HS-5 (cell line): ENCODE measurements at places on chromosomes 16 and 17.

- DNase-seq, result no peak
These were observed 285.2 kb upstream of the N4BP1 start for GRCh38 chr16:48895142-48895541.

DNA sequence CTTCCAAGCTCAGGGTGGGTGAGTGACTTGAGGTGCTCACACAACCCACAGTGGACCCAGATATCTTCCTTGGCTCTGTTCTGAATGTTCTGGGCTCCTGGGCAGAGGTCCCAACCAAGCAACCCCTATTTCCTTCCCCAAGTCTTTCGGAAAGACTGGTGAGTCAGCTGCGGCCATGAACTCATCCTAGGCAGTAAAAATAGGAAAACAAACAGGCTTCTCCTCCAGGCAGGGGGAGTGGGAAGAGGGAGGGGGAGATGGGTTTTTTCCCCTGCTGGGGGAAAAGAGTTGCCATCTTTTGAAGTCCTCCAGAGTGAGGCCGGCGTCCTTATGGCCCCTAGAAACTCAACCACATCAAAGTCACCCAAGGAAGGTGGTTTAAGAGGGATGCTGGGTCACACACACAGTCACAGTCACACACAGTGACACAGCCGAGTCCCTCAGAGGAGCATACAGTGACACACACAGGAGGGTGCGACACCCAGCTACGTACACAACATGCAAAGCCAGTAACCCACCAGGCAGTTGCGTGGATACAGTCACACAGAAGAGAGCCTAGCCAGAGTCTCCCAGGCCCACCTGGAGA is 16.0 kb upstream of the DLX4 start:
- no peak for DNase-seq

- no peak for DNase-seq
These were observed 122.6 kb downstream of the AXIN2 start for GRCh38 chr17:65438708-65439294.

- DNase-seq, result no peak
These were observed 4.7 kb downstream of the ITGAE start for GRCh38 chr17:3796110-3796821.

DNA sequence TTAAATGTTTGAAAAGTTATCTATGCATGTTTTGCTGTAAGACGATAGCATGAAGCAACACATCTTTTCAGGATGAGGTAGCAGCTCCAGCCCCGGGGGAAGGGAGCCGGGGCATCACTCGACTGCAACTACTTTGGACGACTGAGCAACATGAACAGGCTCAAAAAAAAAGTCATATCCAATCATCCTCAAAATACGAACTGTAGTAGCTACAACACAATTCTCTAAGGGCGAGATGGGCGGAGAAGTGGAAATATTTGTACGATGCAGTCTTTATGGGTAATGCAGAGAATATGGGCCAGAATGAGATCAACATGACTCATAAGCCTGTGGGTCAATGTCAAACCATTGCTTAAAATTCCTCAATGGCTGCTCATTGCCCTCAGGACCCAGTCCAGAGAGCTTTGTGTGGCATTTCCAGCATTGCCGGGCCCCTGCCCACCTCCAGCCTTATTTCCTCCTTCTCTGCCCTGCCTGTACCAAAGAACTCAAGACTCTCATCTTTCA is 17.7 kb upstream of the SMURF2 start:
- DNase-seq, result peak; percentile 99

DNA sequence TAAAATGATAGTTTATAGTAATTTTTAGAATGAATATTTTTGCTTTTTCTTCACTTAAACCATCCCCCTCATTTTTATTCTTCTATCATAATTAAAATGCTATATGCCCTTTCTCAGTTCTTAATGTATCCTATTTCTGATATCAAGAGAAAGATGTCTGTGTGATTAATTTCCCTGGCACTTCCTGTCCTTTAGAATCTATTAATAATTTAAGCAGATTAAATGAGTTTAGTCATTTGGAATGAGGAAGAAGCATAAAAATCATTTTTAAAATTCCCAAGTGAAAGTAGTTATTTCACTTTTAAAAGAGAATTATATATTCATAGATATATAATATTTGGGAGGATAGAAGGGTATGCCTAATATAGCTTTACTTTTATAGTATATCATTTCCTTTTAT is 27.8 kb upstream of the CDR2 start:
- peak; percentile 13 for DNase-seq

DNA sequence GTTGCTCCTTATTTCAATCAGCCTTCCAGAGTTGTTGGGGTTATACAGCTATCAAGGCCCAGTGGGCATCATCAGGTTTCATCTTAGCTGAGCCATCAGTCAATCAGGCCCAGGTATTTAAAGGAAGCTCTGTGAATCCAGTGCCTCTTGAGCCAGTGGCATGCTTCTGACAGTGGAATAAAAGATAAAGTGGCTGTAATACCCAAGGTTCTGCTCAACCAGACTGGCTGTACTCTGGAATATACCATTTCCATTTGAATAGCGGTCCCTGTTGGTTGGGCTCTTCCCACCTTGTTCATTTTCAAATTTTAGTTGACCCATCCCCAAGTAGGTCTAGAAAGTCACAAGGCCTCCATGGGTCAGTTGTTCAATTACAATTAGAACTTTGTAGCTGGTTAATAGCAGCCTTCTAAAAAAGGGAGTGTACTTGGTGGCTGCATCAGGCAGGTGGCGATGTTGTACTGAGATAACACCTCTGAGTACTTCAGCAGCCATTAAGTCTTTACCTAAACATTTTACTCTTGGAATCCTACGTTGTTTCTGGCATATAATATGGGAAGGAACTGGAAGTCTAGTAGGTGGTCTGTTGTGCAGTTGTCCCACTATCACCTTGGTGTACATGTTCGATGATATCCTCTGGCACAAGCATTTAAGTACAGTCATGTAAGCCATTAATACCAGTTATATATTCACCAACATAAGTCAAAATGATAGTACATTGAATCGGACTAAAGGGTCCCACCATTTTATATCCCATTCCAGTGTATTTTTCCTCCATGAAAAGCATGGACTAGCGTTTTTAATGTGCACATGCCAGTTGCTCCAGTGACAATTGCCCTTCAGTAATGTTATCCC is 294.1 kb downstream of the BCAS3 start:
- no peak for DNase-seq

DNA sequence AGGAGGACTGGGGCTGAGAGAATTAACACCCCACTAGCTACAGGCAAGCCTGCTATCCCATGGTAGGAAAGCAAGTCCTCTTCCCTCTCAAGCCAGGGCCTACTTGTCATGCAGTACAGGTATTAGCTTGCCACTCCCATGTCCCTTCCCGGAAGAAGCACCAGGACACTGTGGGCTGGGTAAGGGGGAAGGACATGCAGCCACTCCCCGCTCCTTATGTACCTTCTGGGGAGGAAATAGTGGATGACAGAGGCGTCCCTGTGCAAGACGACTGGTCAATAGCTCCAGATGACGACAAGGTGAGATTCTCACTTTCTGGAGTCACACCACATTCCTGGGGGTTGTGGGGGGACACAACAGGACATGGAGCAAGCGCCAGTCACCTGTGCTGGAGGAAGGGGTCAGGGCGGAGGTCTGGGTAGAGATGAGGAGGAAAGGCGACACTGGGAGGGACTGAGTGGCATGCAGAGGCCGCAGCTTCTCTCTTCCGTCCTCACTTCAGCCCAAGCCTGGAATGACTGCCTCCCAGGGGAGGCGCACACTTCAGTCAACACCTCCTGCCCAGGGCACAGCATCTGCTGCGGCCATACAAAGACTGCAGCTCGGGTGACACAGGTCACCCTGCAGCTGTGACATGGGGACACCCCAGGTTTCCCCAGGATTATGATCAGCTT is 15.1 kb upstream of the FOXJ1 start:
- no peak for DNase-seq

GRCh38 chr16:15460601-15461000 is 26.2 kb downstream of the BMERB1 start:
- no peak for DNase-seq

DNA sequence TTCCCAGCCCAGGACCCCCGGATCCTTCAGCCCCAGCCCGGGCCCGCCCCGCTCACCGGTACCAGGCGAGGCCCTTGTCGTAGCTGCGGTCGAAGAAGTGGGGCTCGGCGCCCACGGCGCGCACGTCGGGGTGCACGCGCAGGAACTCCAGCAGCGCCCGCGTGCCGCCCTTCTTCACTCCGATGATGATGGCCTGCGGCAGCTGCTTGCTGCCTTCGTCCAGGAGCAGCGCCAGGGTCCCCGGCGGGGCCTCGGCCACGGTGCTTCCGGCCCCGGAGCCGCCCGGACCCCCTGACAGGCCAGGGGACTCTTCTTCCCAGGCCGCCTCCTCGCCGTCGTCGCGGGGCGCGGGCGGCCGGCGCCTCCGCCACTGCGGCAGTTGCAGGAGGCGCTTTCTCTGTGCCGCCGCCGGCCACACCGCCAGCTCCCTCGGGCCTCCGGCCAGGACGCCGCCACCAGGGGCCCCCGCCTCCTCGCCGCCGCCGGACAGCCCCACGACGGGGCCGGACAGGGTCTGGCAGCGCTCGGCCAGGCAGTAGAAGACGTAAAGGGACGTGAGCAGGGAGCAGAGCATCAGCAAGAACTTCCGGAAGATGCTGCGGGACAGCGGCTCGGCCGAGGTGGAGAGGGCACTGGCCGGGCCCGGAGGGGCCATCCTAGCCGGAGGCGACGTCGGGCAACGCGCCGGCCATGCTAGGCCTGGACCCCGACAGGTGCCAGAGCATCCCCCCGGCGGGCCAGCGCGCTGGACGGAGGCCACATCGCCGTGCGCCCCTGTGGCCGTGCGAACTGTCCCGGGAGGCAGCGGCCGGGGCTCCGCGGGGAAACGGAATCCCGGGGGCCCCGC is 1.0 kb downstream of the HS3ST3A1 start:
- DNase-seq, result no peak

- no peak for DNase-seq
These were observed 36.2 kb downstream of the SETD6 start for GRCh38 chr16:58551496-58551895.

- DNase-seq, result no peak
These were observed 111.2 kb downstream of the SHISA9 start for GRCh38 chr16:13012601-13013000.

- no peak for DNase-seq
These were observed 138.9 kb upstream of the CES5A start for GRCh38 chr16:56013962-56014552.

- no peak for DNase-seq
These were observed 41.9 kb upstream of the ATP2A3 start for GRCh38 chr17:4006165-4006589.

GRCh38 chr16:85819771-85820170 is 20.3 kb downstream of the COX4I1 start:
- DNase-seq, result no peak

- DNase-seq, result no peak
These were observed 28.6 kb upstream of the NUDT16L1 start for GRCh38 chr16:4664538-4665418.

GRCh38 chr17:31236137-31236536 is 60.9 kb downstream of the OMG start:
- no peak for DNase-seq

DNA sequence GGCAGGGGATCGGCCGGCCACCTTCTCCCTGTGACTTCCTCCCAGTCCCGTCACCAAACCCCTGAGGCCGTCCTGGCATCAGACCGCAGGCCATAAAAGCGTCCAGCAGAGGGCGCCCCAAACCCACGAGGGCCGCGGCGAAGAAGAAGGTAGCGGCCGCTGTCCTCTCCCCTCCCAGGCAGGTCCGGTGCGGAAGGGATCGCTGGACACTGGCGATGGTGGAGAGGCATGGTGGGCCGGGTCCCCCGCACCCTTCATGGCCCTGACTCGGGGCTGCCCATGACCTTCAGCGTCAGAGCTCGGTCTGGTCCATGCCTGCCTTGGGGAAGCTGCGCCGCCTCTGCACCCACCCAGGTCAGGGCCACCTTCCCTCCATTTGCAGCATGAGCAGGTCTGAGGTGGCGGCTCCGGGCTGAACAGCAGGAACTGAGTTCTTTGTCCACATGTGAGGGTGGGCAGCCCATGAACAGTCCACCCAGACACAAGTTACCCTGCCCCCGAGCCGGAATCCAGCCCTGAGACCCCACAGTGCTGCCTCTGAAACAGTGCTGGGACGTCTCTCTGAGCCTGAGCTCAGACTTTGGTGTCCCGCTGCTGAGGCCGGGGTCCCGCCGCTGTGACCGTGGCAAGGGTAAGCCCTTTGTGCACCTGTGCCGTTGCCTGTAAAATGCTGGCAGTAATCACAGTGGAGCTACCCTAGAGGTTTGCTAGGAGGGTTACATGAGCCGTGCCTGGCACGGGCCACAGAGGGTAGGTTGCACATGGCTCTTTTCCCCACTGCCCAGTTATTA is 40.8 kb upstream of the CMIP start:
- no peak for DNase-seq

- no peak for DNase-seq
These were observed 10.9 kb downstream of the ARHGEF15 start for GRCh38 chr17:8320990-8321389.

GRCh38 chr16:50313596-50314478 is 47.5 kb downstream of the ADCY7 start:
- DNase-seq, result no peak

DNA sequence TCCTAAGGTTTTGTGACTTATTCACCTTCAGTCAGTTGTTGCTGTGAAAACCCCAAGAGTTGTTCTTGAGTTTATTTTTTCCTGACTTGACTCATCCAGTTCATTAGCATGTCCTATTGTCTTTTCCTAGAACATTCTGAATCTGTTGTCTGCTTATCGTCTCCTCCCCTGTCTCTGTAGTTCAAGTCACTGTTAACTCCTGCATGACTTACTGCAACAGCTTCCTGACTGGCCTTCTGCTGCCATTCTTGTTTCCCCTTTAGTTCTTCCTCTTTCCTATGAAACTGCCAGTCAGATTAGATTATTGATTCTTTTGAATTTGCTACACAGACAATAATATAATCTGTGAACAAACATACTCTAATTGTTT is 161.5 kb downstream of the FTO start:
- DNase-seq, result no peak

DNA sequence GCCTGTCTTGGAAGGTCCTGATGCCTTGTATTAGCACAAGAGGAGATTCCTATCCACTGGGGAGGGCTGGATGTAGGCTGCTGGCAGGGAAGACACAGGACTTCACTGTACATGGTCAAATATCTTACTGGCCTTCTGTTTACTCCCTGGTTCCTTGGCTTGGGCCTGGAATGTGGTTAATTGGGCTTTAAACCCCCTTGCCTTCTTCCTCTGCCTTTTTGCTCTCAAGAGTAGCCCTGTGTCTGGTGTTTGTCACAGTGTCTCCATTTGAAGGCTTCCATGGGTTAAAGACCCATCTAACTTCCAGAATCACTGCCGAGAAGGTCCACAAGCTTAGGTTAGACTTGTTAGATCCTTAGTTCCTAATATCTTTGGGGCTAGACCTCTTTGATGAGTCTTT is 7.1 kb upstream of the CHCT1 start:
- DNase-seq, result no peak
